ENCODE measurements at places on chromosomes 1 and 21.

DNA sequence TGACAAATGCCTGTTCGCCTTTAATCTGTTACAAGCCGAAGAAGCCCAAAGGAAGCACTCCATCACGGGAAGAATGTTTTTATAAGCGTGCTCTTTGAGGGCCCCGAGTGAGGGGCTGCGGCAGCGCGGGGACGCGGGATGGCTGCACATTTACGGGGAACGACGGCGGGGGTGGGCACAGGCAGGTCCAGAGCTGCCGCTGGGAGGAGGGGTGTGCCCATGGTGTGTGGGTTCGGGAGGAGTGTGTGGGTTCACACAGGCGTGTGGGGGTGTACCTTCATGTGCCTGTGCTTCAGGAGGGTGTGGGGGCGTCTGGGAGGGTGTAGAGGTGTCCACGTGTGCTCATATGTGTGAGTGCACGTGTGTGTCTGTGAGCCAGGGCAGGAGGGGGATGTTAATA, 155.9 kb upstream of the ZC3H12A start:
- DNase-seq = no peak

DNA sequence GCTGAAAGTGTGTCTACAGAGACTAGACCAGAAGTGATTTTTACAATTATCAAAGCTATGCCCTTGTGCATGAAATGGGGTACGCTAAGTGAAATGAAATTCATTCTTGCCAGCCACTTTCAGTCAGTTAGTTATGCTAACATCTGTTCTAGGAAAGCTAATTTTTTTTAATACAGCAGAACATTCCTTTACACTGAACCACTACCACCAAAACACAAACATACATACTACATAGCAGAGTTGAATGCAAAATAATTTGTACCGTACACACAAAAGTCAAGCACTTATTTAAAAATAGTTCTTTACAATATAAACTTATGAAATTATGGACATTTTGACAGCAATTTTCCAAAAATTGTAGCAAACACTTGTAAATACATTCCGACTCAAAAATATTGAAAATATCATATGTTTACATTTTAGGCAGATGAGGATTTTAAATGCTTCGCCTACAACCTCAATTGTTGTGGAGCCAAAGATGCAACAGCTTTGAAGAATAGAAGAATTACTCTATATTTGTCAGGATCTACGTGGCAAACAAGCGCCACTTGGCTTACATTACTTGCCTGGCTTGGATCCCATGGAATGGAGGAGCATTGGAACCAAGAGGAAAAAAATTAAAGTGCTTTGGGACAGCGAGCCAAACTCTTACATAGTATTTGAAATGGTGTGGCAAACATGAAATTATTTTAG, 30.6 kb downstream of the WLS start:
- DNase-seq = no peak

DNA sequence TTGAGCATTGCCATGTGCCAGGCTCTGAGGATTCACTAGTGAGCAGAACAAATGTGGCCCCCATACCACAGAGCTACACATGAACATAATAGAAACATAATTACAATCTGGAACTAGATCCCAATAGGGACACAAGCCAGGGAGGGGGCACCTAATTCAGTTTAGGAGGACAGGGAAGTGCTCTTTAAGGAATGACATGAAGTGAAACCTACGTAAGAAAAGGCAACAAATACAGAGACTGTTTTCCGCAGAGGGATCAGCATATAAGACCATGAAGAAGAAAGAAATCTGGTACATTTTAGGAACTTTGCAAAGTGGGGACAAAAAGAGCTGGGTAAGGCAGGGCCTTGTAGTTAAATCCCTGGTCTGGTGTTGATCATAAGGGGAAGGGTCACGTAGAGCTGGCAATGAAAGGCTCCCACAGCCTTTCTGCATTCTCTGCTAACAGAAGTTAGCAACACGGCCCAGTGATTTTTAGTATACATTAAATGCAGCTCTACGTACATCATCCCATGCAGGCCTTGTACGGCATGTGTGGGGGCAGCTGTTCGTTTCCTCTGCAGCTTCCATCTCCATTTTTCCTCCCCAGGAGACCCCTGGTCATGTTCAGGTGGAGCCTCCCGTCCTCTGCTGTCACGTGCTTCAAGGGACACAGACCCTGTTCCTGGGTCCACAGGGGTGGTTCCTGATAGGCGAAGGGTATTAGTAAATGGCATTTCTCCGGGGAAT, 26.8 kb upstream of the SLC30A1 start:
- no peak for DNase-seq

- DNase-seq = no peak
Measured at GRCh38 chr1:33282791-33283190, 26.5 kb downstream of the ZNF362 start.

- no peak for DNase-seq
Measured at GRCh38 chr1:208433086-208433485, 188.9 kb upstream of the PLXNA2 start.

GRCh38 chr1:204180133-204180532, 14.0 kb upstream of the REN start:
- DNase-seq = no peak

DNA sequence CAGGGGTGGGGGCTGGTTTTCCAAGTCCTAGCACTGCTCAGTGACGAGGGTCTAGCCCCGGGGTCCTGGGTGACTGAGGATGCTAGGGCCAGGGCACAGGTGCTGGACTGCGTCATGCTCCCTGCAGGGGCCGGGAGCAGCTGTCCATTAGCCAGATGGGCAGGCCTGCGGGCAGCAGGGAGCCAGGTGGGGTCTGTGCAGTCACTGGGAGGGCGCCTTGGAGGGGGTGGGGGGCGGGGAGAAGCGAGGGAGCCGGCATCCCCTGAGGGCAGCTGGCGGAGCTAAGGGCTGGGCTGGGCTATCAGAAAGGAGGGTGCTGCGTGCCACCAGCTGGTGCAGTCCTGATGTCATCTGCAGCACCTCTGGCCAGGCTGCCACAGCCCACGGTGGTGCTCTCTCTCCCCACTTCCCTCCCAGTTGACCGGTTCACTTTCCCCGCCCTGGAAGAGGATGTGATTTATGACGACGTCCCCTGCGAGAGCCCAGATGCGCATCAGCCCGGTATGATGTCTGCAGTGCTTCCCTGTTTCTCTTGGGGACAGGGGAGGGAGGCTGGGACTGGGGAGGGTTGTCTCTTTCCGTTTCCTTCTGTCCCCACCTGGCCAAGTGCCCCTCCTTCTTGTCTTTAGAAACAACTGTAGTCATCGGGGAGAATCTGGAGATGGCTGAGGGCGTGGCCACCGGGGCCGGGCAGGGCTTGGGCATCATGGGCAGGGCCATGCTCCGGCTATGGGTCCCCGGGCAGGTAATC, 63.8 kb downstream of the ARHGEF10L start:
- peak; percentile 69 for DNase-seq
